ENCODE measurements at places on chromosomes 5 and 9.

DNA sequence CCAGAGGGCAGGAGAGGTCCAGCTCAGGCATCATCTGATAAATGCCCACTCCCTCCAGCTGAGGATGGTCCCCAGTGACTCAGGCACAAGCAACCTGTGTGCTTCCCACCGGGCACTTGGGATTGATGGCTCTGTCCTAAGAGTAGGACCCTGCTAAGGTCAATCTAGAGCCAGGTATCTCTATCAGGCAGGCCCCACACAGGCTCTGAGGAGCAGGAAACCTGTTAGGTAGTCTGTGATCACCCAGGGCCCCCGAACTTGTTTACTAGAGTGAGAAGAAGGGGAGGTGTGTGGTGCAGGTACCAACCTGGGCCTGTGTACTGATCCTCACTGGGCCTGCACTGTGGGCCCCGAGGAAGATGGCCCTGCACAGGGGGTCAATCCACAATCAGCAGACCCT is 119.6 kb upstream of the FSTL4 start:
- no peak for DNase-seq

DNA sequence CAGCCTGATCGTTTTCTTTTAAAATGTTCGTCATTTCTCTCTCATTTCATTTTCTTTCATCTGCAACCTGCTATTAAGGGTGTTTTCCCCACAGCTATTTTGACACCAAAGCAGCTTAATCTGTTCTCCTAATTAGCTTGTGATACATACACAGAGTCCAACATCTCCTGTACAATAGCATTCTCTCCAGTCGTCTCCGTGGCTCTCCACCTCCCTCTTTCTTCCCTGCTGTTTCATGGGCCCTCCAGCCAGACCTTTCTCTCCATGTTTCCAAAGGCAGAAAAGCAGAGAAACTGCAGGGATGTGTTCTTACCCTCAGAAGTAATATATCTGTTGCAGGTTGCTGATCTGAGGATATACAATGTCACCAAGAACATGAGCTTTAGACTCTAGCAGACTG is 88.8 kb upstream of the SPOCK1 start:
- no peak for DNase-seq

- DNase-seq, result no peak
These were observed 27.9 kb upstream of the TGFBI start for GRCh38 chr5:136000932-136001331.

- DNase-seq, result no peak
These were observed 70.5 kb downstream of the SNX24 start for GRCh38 chr5:122915717-122916461.

GRCh38 chr5:147485046-147485445 is 24.8 kb downstream of the DPYSL3 start:
- no peak for DNase-seq

DNA sequence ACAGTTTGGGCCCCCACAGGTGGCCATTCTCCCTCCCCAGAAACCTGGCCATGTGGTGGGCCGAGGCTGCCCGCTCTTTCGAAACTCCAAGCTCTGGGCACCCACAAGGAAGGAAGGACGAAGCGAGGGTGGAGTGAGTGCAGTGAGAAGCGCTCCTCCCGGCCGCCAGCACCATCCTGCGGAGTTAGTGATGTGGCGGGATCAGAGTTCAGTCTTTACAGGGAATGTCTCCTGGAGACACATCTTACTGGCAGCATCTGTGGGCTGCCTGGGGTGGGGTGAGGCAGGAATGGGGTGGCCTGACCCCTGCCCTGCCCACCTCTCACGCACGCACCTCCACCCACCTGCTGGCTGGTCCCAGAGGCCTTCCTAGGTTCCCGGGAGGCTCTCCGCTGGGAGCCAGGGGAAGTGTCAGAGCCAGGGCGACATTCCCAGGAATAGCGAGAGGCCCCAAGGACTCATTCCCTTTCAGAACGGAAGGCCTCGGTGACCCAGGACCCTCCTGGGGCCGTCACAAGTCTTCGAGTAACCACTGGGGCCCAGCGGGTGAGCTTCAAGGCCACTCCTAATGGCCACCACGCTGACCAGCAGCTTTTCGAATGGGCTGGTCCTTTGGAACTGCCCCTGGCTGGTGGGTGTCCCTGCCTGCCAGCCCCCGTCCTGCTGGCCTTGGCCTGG is 5.5 kb upstream of the RNU6ATAC start:
- DNase-seq, result no peak

DNA sequence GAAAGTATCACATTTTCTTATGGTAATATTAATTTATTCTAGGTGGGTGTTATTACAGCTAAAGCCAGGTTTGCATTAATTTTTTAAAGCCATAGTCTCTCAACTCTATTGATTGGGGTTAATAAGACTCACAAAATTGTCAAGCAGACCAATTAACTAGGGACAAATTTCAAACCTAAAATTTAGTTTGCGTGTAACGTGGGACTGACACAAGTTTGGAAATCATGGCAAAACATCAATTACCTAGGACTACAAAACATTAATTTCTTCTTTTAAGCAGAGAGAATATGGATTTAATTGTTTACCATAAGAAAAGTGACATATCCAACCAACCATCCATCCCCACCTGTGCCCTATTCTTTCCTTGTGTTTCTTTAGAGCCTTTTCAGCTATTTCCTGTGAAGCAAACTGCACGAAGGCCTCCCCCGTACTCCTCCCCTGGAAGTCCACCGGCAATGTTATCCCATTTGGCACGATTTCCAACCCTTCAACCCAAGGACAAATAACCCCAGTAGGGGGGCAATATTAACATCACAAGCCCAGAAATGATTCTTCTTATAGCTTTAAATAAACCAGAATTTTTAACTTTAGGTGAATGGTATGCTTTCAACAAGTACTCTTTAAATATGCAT is 4.4 kb downstream of the HNRNPH1 start:
- no peak for DNase-seq

DNA sequence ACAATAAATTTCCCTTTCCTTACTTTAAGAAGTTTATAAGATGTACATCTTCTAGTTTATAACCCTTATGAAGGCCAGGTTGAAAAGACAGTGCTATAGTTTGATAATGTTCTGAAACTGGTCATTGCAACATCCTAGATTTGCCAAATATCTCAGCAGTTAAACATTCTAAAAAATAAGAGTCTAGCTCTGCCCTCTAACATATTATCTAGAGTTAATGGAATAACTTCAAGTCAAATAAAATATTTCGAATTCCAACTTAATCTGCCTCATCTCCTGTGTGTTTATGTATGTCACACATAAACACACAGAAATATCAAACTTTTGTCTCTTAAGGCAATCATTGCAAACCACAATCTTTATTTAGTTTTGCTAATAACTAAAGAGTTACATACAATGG is 796.6 kb downstream of the TLE1 start:
- no peak for DNase-seq

DNA sequence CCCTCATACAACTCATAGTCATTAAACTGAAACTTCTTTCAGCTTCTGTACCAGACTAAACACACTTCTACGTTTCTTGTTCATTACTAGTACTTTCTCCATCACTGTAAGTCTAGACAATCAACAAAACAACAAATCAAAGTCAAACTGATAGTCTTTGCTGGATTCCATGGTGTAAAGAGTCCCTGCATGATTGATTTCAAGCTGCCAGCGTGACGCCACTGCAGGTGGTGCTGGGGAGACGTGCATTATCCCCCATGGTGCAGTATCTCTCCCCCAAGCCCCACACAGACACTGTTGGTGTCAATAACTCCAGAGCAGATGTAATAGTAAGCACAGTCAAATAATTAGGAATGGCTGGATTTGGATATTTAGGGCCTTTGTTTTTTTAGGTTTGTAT is 10.7 kb upstream of the SLC2A8 start:
- no peak for DNase-seq

GRCh38 chr9:95769473-95769872 is 106.0 kb upstream of the ERCC6L2 start:
- DNase-seq, result no peak

GRCh38 chr9:96169901-96170300 is 132.1 kb downstream of the HSD17B3 start:
- no peak for DNase-seq

- no peak for DNase-seq
These were observed 2025.5 kb upstream of the NUDT12 start for GRCh38 chr5:105587963-105588662.

Measured in stimulated activated CD8-positive, alpha-beta memory T cell treated with anti-CD3 and anti-CD28 coated beads, Interleukin-4, amount 100 ng/mL, for 1 hour (primary cell).